ENCODE measurements at places on chromosomes 1 and 21. TPM values are rescaled to one million over a fixed set of nuclear protein-coding genes. Genes with fewer than 3 reads are reported as not detected.
A peak's percentile ranks its signal among the peaks of the same experiment; 100 is the strongest.

DNA sequence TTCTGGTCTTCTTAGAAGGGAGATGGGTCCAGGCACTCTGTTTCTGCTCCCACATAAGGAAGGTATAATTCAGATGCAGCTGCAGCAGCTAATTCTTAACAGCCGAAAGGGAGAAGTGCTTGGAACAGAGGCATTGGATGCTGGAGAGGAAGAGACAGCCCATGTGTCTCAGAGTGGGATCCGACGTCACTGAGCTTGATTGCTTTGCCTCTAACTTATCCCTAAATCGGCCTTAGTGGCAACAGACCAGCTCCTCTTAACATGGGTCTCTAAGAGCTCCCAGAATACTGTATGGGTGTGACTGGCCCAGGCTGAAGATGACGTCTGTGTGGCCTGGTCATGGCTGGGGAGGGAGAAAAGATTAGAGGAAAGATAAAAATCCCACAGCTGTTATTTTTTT is 40.7 kb upstream of the KCND3 start:
- no peak for DNase-seq

- DNase-seq: no peak
These were observed 87.0 kb upstream of the VAMP3 start for GRCh38 chr1:7684132-7684531.

DNA sequence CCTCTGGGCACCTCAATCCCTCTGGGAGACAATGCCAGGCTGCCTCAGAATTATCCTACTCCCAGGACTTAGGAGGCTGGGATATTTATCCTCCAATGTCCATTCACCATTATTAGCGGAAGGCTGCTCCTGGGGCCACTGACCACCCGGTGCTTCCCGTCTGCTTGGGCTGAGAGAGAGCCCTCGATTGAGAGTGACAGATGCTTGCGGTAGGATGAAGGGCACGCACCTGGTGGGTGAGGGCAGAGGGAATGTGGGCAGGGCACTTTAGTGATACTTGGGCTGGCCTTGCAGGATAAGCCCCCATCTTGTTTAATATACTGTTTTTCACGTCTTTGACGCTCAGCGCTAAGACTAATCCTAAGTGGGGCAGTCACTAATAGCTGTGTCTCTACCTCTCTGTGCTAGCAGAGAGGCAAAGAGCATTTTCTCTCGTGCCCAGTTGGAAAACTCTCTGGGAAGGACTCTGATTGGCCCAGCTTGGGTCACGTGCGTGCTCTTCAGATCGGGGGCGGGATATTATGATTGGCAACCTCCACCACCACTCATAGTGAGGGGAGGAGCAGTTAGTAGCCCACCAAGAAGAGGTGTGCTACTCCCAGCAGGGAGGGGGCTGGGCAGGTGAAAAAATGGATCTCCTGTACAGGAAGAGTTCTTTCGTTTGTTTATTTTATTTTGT is 10.6 kb upstream of the PARS2 start:
- peak; percentile 16 for DNase-seq

The LIPI gene
- total RNA-seq: not detected

GRCh38 chr1:89433421-89433820 is 69.6 kb downstream of the GBP6 start:
- DNase-seq: no peak

DNA sequence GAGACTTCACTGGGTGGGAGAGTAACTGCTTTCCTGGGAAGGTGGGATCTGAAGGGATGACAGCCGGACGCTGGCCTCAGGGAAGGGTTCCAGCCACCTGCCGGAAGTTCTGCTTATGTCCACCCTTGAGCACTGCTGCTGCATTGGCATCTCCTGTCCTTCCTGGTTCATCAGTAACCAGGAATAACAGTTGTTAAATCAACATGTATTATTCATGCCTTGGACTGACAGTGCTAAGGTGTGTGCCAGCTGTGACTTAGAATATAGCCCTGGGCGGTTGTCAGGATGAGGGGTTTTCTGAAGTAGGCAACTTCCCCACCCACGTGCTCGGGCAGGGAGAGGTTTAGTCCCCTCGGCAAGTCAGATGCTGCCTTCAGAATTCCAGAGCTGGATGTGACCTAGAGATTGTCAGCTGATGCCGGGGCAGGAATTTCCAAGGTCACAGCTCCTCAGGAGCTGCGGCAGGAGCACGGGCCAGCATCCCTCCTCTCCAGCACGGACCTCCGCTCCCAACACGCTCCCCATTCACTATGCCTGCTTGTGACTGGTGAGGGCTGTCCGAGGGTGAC is 17.9 kb downstream of the CLDN14 start:
- peak; percentile 58 for DNase-seq

The CAMSAP2 gene
- total RNA-seq: 28.6 TPM

The SAMD13 gene
- 1.1 TPM for total RNA-seq

- peak; percentile 12 for DNase-seq
These were observed 56.0 kb upstream of the ABCG1 start for GRCh38 chr21:42162831-42163510.

DNA sequence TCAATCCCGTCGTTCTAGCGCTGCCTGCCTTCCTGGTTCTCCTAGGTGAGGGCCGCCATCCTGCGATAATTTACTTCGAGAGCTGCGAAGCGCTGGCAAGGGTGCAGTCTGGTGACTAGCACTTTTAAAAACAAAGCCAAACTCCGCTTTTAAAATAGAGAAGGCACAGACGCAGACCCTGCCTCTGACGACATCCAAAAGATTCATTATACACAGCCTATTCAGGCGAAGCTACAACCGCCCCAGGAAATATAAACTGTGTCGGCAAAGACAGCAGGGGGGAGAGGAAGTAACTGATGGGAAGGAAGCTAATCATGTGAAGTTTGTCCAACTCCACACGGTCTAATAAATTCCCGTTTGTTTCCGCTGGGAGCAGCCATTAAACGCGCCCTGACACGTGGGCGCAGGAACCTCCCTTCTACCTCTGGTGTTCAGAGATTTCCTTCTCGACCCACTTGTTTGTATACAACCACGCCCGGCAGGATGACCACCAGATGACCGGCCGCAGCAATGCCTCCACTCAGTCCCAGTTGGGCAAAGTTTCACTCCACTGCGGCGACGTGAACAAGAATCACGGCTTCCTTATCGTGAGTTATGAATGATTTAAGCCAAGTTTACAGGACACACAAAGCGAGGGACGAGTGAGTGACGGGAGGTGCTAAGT is 1.3 kb downstream of the GNG12 start:
- peak; percentile 85 for DNase-seq

GRCh38 chr1:185348985-185349384 is 31.9 kb upstream of the IVNS1ABP start:
- no peak for DNase-seq

The C1QC gene
- total RNA-seq: not detected

GRCh38 chr21:37550618-37551330 is 184.2 kb downstream of the DYRK1A start:
- no peak for DNase-seq

The ZNF593OS gene
- total RNA-seq: not detected

GRCh38 chr1:100506217-100506616 is 31.7 kb upstream of the GPR88 start:
- DNase-seq: no peak

The DCST1 gene
- total RNA-seq: not detected

DNA sequence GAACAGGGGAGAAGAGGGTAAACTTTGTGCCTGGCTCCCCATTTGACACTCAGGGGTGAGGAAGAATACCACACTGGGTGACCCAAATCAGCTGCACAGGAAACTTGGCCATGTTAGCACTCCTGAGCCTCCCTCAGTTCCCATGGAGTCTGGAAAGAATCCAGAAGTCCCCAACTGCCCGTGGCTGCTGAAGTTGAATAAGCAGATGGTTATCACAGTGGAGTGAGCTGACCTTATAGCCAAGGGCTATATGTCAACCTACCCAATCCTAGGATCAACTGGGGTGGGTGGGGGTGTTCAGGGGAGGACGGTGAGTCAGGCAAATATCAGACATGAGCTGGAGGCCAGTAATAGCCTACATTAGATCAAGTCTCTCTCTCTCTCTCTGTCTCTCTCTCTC is 20.4 kb downstream of the KCNH1 start:
- no peak for DNase-seq

- DNase-seq: no peak
These were observed 2.0 kb downstream of the PI4KB start for GRCh38 chr1:151325231-151325630.

DNA sequence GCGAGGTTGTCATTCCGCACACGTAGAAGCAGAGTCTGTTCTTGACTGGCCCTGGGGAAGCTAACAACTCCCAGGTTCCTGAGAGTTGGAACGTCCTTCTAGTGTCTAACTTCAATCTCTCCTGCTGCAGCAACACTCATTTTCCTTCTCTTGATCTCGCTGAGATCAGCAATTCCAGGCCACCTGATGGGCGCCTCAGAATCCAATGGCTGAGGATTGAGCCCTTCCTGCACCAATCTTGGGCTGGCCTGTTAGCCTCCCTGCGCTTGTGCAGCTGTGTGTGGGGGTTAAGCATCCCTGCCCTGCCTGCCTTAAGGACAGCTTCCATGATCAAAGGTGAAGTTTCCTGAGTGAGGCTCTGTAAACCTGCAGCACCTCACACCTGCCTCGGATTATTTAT is 87.9 kb downstream of the SYT2 start:
- DNase-seq: no peak

DNA sequence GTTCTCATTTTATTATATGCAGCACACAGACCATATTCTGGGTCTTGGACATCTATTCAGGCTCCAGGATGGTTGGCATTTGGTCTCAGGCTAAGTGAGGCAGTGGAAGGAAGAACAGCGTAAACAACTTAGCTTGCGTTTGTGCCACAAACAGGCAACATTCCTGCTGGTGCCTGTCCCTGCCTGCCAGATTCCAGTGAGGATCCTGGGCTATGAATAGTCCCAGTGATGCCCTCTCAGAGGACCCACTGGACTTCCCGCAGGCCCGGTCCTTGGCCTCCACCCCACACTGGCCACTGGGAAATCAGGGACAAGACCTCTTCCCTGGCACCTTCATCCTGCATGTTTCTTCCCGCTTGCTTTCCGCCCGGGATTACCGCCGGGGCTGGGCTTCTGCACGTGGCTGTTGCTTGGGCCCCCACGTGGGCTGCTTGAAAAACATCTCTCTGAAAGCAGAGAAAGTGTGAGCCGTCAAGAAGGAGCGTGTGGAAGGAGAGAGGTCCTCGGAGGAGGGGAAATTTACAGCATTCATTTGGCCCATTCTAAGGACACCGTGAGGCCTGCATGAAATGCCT is 145.1 kb upstream of the WNT4 start:
- DNase-seq: no peak

The CHRM3 gene
- total RNA-seq: 3.5 TPM

The C1orf115 gene
- 5.9 TPM for total RNA-seq

- DNase-seq: no peak
These were observed 55.6 kb downstream of the COQ8A start for GRCh38 chr1:226995365-226996332.

DNA sequence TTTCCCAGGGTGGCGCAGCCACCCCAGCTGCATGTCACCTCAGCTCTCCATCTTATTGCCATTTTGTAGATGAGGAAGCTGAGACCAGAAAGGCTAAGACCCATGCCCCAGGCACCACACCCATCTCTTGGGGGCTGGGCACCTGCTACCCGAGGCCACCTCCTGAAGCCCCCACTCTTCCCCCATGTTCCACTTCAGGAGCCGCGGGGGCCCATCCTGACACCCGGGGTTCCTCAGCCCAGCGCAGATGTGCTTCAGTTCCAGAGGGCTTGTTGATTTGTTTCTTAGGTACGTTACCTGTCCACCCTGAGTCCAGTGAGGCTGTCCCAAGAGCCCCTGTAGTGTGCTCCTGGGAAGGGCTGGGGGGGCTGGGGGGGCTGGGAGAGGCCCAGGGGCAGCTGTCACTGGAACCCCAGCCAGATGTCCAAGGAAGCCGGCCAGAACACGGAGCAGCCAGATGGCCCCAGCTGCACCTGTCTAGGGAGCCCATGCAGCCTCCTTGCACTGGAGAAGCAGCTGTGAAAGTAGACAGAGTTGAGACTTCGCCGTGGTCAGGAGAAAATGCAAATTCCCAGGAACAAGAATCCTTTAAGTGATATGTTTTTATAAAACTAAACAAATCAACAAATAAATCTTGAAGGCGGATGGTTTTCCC is 17.1 kb upstream of the CCDC27 start:
- DNase-seq: no peak

The POGK gene
- 38.3 TPM for total RNA-seq

DNA sequence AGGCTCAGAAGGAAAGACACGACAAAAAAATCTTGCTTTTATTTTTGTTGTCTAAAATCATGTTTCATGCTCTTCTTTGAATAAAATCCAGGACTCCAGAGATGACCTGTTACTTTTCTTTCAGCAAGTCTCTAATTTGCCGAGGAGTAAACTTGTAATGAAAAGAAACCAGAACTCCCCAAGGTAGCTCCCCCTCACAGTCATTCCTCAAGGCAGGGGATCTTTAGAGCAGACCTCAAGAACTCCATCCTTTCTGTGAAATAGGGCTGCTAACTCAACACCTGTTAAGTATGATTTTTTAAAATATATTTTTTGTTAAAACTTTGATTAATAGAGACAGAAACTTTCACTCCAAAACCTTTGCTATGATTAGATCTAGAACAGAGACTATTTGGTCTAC is 82.7 kb upstream of the ABCD3 start:
- DNase-seq: no peak

DNA sequence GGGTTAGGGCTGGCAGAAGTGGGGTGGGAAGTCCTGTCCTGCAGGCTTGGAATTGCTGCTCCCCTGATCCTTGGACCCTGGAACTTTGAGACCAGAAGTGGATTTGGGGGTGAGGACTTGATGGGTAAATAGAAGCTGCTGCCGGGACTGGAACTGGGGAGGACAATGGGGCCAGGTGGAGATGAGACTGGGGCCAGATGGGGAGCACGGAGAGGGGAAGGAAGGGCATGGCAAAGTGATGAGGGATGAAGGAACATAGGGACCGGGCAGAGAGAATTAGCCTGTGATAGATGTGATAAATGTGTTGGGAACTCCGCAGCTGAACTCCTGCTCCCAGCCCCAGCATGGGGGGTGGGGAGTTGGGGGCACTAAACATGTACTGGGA is 637 bp downstream of the NHLH1 start:
- DNase-seq: no peak

DNA sequence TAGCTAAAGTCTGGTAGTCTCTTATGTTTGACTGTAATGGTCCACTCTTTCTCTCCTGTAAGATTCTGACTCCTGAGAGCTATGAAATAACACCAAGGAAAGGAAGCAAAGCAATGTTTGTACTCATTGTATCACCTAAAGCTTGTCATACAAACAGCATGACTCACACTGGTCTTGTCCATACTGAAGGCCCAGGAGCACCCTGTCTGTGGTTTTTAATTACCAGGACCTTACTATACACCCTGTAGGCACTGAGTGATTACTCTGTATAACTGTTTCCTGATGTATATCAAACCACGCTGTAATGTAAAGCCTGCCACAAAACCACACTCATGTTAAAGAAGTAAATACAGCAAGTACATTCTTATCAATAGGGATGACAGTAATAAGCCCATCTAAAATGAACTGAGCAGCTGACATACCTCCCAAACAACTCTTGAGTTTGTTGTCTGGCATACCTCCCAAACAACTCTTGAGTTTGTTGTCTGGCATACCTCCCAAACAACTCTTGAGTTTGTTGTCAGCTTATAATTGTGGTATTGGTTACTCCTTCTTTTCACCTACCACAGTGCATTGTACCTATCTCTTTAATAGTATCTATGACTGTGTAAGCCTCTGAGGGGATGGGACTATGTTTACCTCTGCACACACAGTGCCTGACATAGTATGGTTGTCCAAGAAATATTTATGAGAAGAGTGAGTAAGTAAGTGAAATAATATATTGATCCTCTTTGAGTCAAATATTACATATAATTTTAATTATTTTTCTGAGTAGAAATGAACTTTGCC is 11.6 kb upstream of the TNFSF18 start:
- DNase-seq: peak; percentile 100
